ENCODE measurements at places on chromosomes 1 and 21.

DNA sequence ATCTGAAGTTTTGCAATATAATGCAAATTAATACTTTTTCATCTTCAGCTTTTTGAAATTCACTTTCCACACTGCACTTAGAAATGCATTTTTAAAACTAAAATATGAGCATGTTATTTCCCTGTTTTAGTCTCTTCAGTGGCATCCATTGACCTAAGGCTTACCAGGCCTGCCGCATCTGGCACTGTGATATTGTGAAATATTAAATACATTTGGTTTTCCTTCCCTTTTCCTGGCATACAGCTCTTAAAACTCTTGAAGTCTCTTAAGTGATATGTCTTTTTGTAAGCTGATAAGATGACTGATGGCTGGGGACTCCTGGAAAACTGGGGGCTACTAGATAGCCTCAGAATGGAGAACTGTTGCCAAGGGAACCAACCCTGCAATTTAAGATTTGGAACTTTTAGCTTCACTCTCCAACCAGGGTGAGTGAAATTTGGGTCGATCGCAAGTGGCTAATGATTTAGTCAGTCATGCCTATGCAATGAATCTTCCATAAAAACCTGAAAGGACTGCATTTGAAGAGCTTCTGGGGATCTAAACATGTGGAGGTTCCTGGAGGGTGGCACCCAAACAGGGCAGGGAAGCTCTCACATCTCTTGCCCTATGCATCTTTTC is 75.5 kb upstream of the PDC start:
- DNase-seq: no peak

GRCh38 chr1:91693557-91693956 is 192.4 kb downstream of the TGFBR3 start:
- no peak for DNase-seq

DNA sequence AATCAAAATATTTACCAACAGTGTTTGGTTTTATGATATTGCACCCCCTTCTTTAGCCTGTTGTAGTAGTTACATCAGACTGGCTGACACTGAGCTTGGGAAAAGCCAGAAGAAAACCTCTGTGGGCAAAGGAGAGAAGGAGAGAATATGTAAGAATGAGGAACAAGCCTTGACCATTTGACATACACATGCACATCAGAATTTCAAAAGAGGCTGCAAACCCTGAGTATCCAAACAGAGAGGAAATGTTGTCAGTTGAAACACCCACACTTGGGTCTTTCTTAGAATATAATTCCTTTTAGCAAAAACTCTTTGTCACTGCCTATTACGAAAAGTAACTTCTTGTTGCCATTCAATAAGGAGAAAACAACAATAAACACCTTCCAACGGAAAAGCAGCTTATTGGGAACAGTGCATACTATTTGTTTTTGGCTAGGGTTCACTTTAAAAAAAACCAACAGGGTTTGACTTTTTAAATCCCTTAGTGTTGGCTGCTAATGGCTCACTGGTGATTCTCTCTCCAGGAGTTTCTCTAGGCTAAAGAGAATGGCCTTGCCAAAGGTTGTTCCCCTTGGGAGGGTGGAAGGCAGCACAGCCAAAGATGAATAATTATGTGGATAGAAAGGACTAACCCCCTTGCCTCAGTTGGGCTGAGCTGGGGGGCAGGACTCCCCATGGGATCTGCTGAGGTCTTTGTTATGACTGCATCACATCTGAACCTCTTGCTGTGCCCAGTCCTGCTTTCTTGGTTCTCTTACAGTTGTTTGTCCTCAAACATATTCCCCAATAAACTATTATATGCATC is 48.9 kb downstream of the GORAB start:
- DNase-seq: no peak

DNA sequence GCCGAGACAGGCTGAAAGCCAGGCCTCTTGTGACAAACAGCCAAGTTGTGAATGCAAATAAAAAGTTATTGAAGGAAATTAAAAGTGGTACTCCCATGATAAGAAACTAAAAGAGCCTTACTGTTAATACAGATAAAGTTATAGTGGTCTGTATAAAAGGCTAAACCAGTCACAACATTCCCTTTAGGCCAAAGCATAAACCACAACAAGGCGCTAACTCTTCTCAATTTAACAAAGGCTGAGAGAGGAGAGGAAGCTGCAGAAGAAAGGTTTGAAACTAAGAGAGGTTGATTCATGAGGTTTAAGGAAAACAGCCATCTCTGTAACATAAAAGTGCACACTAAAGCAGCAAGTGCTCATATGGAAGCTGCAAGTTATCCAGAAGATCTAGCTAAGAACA is 10.7 kb downstream of the C1orf105 start:
- DNase-seq: no peak

DNA sequence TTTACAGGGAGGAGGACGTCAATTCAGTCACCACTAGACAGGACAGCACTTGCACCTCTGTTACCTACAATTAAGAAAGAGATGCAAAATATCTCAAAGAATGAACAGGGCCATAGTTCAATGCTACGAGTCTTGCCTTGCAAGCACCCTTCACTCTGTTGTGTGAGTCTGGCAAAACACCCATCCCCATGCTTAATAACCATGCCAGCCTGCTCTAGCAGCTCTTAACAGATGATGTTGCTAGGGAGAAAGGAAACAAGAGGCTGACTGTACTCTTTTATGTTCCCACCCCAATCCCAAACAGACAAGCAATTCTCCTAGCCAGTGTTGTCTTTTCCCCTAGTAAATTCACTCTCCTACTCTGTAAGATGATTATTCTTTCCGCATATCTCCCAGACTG is 5.3 kb downstream of the CBR1 start:
- no peak for DNase-seq

DNA sequence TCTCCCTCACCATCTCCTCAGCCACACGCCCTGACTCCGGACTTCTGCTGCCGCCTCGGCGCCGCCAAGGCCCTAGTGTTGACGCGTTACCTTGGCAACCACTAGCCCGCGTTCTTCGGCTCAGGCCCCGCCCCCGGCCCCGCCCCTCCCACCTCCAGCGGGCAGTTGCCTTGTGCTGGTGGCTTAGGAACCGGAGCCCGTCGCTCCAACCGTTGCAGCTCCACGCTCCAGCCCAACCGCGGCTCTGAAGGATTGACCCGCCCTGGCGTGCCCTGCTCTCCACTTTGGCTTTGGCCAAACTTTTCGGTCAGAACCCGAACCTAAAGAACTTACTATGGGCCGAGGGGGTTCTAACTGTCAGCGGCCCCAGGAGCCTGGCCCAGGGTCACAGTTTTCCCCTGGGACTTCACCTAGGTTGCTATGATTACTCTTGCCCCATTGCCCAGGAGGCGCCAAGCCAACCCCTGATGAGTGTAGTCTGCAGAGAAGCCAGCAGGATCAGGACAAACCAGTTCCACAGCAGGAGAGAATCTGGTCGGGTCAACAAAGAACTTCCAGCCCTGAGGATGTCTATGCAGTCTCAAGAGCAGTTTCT is at the start of gene CFAP45:
TSS of gene CFAP45 (minus strand) at position 80 of the 595 bp plus-strand sequence. CDS start at position 13, 67 bp downstream.
- DNase-seq: no peak

GRCh38 chr1:92791487-92792066 is 6.7 kb upstream of the EVI5 start:
- DNase-seq: no peak

- no peak for DNase-seq
Observed at GRCh38 chr21:34636961-34637360, 22.0 kb upstream of the RCAN1 start.

GRCh38 chr1:229714964-229715603 is 89.0 kb downstream of the URB2 start:
- DNase-seq: no peak

DNA sequence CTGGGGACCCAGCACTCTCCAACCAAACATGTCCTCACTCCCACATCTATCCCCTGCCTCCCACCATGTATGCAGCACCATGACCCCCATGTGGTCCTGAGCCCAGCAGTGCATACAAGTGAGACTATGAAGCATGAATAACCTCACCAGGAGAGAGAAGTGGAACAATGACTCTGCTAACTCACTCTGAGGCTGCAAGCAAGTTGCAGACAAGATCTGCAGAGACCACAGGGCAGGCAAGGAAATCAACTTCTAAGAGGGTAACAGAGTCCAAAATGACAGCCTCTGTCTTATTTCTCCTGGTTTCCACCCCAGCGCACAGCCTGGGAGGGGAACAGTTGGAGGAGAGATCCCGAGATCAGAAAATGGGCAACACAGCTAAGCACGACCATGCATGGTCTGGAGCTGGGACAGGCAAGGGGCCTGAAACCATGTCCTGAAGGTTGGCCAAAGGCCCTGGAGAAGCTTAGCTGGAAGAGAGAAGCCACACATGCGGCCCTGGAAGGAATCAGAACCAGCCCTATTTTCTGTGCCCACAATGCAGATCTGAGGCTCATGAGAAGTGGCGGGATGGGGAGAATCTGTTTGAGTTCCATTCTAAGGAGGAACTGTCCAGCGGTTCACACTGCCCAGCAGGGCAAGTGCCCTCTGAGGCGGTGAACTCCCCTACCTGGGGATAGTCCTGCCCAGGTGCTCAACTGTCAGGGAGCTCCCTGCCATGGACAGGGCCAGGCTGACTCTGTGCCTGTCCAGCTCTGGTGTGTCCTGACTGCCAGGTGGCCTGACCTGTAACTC is 12.5 kb upstream of the REN start:
- no peak for DNase-seq

DNA sequence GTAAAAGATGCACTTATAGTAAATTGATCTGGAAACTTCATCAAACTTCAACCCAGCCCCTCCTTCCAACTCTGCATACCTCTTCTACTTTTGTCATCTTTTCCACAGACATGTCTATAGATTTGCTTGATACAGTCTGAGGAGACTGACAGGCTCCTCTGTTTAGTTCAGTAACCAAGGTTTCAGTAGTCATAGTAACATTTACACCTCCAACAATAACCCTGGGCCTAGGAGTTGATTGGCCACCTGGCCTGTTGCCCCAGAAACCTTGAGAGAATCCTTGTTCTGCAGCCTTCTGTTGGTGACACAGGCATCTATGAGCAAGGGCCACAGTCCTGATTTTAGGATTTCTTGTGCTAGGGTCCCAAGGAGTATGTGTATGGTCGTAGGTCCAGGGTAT is at the start of gene CFAP141:
TSS of gene CFAP141 (minus strand) at position 138 of the 400 bp plus-strand sequence. CDS start at position 112, 26 bp downstream.
- no peak for DNase-seq

- peak; percentile 4 for DNase-seq
Observed at GRCh38 chr1:108897865-108898720, 21.3 kb downstream of the GPSM2 start.

- DNase-seq: no peak
Observed at GRCh38 chr1:74609810-74610371, 63.7 kb downstream of the ERICH3 start.

- DNase-seq: no peak
Observed at GRCh38 chr1:56547977-56548376, 31.4 kb downstream of the PLPP3 start.

DNA sequence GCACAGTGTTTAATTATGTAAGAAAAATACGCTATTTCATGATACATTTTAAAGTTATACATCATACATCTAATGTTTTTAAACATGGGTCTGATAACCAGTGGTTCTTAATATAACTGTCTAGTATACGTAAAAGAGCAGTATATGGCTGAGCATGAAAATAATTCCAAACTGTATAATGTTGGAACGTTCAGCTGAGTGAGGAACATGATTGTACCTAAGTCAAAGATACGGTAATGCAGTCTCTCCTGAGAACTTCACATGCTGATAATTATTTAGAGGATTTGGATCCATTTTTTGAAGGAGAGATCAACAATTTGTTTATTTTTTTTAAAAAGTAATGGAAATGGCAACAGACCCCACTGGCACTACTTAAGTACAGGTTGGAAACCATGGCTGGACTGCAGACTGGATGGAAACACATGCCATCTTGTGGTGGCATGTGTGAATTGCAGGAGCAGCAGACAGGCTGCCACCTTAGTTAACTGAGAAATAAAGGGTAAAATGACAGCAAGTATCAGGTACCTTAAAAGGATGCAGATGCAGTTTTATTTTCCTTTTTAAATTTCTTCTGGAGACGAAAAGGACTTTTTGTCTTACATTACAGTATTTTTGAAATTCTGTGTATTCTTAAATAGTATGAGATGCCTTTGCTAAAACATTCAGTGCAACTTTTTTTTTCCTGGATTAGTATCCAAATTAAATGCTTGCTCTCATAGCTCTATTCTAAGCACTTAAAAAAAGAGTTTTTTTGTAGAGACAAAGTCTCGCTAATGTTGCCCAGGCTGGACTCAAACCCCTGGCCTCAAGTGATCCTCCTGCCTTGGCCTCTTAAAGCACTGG is 73.8 kb downstream of the MTR start:
- no peak for DNase-seq

DNA sequence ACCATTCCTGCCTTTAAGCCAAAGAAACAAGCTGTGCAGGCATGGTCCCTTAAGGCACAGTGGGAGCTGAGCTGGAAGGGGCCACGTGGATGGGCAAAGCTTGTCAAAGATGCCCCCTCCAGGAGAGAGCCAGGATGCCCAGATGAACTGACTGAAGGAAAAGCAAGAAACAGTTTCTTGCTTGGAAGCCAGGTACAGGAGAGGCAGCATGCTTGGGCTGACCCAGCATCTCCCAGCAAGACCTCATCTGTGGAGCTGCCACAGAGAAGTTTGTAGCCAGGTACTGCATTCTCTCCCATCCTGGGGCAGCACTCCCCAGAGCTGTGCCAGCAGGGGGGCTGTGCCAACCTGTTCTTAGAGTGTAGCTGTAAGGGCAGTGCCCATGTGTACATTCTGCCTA is 1.3 kb upstream of the SLC50A1 start:
- no peak for DNase-seq

DNA sequence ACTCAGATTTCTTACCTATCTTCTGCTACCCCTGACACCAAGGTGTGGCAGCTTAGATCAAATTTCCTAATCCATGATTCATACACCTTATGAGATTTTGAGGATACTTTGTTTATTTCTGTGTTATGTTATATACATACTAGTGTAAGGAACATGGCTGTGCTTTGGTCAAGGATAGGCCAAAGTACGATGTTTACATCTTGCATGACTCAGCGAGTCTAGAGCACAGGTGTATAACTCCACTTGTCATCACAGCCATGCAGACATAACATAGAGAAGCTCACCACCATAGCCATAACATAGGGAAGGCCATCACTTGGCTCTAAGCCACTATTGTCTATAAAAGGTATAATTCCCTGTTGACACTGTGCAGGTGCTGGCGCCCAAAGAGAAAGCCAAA is 61.2 kb downstream of the GBP6 start:
- no peak for DNase-seq

DNA sequence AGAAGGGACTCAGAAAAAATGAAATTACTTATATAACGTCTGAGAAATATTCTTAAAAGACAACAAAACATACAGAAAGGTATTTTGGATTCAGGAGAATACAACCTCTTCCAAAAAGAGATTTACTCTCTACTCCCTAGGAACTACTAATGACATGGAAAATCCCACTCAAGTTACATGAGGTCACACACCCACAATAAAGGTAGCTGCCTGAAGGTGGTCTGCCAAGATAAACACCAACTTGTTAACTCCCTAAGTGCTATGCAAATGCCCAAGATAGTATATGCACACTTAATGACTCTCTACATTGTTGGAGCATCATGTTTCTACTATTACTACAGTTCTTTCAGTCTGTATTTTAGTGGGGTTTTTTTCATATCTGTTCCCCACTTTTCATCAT is 26.5 kb downstream of the RERE start:
- no peak for DNase-seq

DNA sequence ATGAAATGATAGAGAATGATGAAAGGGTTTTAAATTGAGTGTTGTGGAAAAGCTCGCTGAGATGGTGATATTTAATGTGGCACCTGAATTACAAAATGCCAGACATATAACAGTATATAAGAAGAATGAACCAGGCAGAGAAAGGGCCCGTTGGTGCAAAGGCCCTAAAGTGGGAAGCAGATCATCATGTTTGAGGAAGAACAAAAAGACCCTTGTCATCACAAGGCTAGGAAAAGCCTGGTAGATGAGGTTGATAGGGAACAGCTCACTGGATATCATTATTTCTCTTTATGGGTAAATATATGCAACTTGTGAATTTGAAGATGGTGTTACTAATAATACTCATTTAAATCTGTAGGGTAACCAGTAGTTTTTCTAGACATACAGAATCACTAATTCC is 11.0 kb downstream of the RAP1A start:
- no peak for DNase-seq

Data from activated CD8-positive, alpha-beta memory T cell treated with anti-CD3 and anti-CD28 coated beads for 4 hours (primary cell).